ENCODE measurements at places on chromosomes 3 and 15.
A peak's percentile ranks its signal among the peaks of the same experiment; 100 is the strongest.

GRCh38 chr3:45551214-45552010 is 43.1 kb upstream of the LIMD1 start:
- no peaks in the 10 kb centered on the region for H3K36me3 ChIP-seq
- peak overlapping the region; percentile 63 for H3K27ac ChIP-seq
- peaks cover 57% of the 10 kb centered on the region for H3K4me1 ChIP-seq
- peak; percentile 99 for DNase-seq
- 0 out of 2 replicates have a peak overlapping the region, but pooled peaks have one; percentile 23 for H3K4me3 ChIP-seq
- no peaks in the 10 kb centered on the region for H3K27me3 ChIP-seq

GRCh38 chr15:58546635-58547627 is 115.1 kb downstream of the LIPC start:
- peak overlapping the region; percentile 24 for H3K4me3 ChIP-seq
- peak; percentile 98 for DNase-seq
- H3K27me3 ChIP-seq = no peaks in the 10 kb centered on the region
- H3K36me3 ChIP-seq = no peaks in the 10 kb centered on the region

DNA sequence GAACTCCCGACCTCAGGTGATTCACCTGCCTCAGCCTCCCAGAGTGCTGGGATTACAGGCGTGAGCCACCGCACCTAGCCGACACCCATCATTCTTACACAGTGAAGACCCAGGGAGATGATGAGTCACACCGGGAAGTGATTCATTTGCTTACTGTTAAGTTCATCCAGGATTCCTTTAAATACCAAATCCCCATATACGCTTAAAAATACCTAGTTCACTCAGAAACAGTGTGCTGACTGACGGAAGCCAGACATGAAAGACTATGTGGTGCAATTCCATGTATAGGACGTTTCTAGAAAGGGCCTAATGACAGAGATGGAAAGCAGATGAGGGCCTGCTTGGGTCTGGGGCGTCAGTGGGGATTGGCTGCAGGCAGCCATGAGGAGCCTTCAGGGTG is 75.2 kb downstream of the APBA2 start:
- DNase-seq = peak; percentile 13
- H3K36me3 ChIP-seq = no peaks in the 10 kb centered on the region
- H3K4me3 ChIP-seq = no peak overlapping the region
- no peak overlapping the region for H3K27ac ChIP-seq

DNA sequence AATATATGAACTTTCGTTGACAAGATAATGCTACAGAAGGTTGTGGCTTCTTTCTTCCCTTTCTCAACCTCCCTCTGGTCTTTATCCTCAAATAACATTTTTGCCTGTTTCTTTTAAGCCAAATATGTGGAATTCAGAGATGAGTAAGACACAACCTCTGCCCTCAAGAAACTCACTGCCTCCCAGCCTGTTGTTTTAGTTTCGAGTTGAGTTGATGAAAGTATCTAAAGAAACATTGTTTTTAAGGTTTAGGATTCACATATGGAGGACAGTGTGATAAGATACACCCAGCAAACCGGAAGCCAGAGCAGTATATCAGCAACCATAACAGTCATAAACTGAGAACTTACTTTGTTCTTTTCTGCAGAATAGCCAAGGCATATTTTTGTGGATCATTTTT is 218.6 kb downstream of the THSD4 start:
- peaks cover 35% of the 10 kb centered on the region for H3K4me1 ChIP-seq
- no peaks in the 10 kb centered on the region for H3K36me3 ChIP-seq

DNA sequence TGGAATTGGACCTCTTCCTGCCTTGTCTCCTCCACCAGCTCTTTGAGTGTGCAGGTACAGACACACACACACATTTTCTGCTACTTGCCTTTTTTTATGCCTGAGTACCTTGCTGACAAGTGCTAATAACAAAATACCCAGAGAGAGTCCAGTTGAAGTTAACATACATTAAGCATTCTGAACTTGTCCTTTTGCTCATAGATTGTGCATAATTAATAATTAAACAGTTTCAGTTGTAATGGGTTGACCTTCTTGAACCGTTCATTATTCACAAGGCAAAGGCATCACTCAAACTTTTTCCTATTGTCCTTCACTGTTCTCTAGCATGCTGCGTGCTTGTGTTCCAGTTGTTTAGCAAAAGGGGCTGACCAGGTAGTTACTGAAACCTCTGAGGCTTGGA is 59.6 kb upstream of the SKOR1 start:
- peaks cover 8% of the 10 kb centered on the region for H3K4me1 ChIP-seq
- DNase-seq = no peak
- no peaks in the 10 kb centered on the region for H3K27me3 ChIP-seq

GRCh38 chr15:69843900-69844304 is 253.8 kb downstream of the TLE3 start:
- no peaks in the 10 kb centered on the region for H3K4me1 ChIP-seq
- H3K36me3 ChIP-seq = no peaks in the 10 kb centered on the region
- DNase-seq = no peak
- no peak overlapping the region for H3K4me3 ChIP-seq
- peaks cover 17% of the 10 kb centered on the region for H3K27me3 ChIP-seq

DNA sequence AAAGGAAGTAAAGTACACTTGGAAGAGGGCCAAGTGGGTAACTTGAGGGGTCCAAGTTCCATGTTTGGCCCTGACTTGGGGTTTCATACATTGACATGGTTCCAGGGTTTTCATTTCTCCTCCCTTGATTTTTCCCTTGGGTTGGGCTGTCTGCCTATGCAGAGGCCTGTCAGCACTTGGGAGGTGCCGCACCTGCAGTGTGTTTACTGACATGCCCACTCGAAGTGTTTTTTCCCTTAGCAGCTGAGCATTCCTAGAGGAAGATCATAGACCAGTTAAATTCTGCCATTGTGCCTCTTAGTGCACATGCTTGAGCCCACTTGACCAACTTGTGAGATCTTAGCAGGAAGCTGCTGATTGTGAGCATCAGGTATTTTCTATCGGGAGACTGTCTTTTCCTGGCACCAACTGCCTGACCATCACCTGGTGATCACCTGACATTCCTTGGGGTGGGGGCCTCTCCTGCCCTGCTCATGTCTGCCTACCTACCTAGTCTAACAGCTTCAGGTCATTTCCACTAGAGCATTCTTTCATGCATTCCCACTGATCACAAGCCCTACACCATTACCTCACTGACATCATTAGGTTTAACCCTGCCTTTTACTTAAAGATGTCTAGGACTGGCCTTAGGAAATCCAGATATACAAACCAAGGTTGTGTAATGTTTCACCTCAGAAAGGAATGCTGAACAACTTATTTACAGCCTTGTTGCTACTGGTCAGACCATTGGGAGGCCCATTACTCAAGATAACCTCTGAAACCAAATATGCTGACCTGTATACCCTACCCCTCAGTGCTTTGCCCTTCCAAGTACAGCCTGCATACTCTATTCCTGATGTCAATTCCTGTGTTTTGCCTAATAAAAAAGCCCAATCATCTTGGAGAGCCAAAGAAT is 68.3 kb downstream of the CD47 start:
- DNase-seq = no peak
- no peak overlapping the region for H3K27ac ChIP-seq
- no peaks in the 10 kb centered on the region for H3K4me1 ChIP-seq
- H3K4me3 ChIP-seq = no peak overlapping the region
- no peaks in the 10 kb centered on the region for H3K36me3 ChIP-seq

- no peak overlapping the region for H3K4me3 ChIP-seq
- no peaks in the 10 kb centered on the region for H3K4me1 ChIP-seq
- H3K36me3 ChIP-seq = no peaks in the 10 kb centered on the region
- H3K27me3 ChIP-seq = no peaks in the 10 kb centered on the region
- H3K27ac ChIP-seq = no peak overlapping the region
- DNase-seq = no peak
Measured at GRCh38 chr3:131796558-131797198, 238.1 kb downstream of the CPNE4 start.

- no peaks in the 10 kb centered on the region for H3K27me3 ChIP-seq
- H3K4me1 ChIP-seq = no peaks in the 10 kb centered on the region
- no peak for DNase-seq
- H3K36me3 ChIP-seq = no peaks in the 10 kb centered on the region
Measured at GRCh38 chr3:140446734-140447133, 231.1 kb upstream of the TRIM42 start.

GRCh38 chr3:100368441-100368840 is 32.4 kb downstream of the TOMM70 start:
- no peak for DNase-seq
- H3K27me3 ChIP-seq = no peaks in the 10 kb centered on the region
- peaks cover 4% of the 10 kb centered on the region for H3K4me1 ChIP-seq
- H3K4me3 ChIP-seq = no peak overlapping the region

GRCh38 chr3:183664913-183665381 is 29.5 kb downstream of the KLHL24 start:
- peak overlapping the region; percentile 42 for H3K27ac ChIP-seq
- no peaks in the 10 kb centered on the region for H3K27me3 ChIP-seq
- H3K36me3 ChIP-seq = no peaks in the 10 kb centered on the region
- peaks cover 45% of the 10 kb centered on the region for H3K4me1 ChIP-seq

- no peaks in the 10 kb centered on the region for H3K4me1 ChIP-seq
- no peak overlapping the region for H3K4me3 ChIP-seq
Measured at GRCh38 chr15:59410391-59410896, 27.5 kb upstream of the FAM81A start.

GRCh38 chr3:71713041-71713440 is 12.2 kb downstream of the EIF4E3 start:
- no peak for DNase-seq
- peaks cover 2% of the 10 kb centered on the region for H3K4me1 ChIP-seq
- H3K27ac ChIP-seq = no peak overlapping the region
- H3K36me3 ChIP-seq = no peaks in the 10 kb centered on the region
- no peaks in the 10 kb centered on the region for H3K27me3 ChIP-seq

DNA sequence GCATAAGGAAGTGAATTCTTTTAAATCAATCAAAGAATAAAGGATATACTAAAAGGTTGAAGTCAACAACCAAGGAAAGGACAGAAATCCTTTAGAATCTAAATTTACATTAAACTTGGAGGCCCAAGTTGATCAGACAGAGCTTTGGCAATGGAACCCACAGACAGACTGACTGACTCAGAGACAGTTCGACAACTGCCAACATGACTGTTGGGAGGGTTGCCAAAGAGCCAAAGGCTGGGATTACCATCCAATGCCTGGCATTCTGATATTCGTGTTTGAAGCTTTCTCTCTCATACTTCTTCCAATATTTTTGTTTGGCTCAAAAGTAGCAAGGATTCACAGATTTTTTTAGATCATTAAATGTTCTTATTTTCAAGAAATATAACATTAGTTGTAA is 406.1 kb downstream of the PLCL2 start:
- H3K27ac ChIP-seq = no peak overlapping the region
- no peaks in the 10 kb centered on the region for H3K36me3 ChIP-seq

DNA sequence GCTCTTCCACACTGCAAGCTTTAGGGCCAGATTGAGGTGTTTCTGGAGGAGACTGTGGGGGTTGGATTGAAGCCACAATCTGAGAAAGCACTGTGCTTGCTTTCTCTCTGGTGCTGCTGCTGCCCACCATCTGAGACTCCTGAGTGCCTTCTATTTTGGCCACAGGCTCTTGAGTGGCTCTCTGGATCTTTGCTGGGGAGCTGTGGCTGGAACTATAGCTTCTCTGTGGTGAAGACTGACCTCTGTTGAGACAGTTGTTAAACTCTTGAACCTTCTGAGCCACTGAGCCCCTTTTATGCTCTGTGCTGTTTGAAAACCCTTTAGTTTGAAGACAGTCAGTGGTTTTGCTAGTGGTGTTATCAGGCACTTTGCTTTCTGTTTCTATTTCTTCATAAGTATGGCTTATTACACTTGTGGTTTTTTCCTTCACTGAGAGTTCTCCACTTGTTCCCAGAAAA is 108.7 kb upstream of the TSPAN3 start:
- H3K27me3 ChIP-seq = no peaks in the 10 kb centered on the region
- peaks cover 32% of the 10 kb centered on the region for H3K36me3 ChIP-seq
- DNase-seq = no peak
- H3K4me3 ChIP-seq = no peak overlapping the region
- peaks cover 6% of the 10 kb centered on the region for H3K4me1 ChIP-seq

- peaks cover 87% of the 10 kb centered on the region for H3K36me3 ChIP-seq
- H3K4me1 ChIP-seq = peaks cover 55% of the 10 kb centered on the region
- H3K27ac ChIP-seq = peak overlapping the region; percentile 54
- DNase-seq = no peak
- H3K27me3 ChIP-seq = no peaks in the 10 kb centered on the region
Measured at GRCh38 chr3:86968244-86968932, 22.6 kb downstream of the VGLL3 start.

DNA sequence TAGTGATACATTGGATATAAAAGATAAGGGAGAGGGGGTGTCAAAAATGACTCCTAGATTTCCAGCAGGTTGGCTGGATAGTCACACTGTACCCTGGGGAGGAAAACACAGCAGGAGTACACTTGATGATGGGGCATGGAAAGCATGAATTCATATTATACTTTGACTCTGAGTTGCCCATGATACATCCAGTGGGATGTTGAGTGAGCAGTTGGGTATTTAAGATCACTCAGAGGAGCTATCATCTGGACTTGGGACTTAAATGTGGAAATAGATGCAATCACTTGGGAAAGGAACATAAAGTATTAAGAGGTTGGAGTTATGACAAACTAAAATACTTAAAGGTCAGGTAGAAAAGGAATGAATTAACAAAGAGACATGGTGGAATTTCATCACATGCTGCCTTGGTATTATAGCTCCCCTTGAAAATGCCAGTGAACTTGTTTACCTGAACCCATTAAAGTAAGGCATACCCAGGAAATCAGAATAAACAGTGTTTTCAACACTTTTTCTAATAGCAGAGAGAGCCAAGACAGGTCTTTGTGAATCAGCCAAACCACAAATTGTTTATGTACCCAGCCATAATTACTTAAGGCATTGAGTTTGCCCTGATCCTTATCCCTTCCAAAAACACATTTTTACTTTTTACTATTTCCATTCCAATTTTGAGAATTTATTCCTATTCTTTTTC is 49.9 kb upstream of the ABI3BP start:
- no peak overlapping the region for H3K4me3 ChIP-seq
- no peaks in the 10 kb centered on the region for H3K36me3 ChIP-seq
- H3K27ac ChIP-seq = peak overlapping the region; percentile 31
- DNase-seq = peak; percentile 85
- peaks cover 34% of the 10 kb centered on the region for H3K4me1 ChIP-seq
- no peaks in the 10 kb centered on the region for H3K27me3 ChIP-seq

- peaks cover 36% of the 10 kb centered on the region for H3K27me3 ChIP-seq
- DNase-seq = peak; percentile 20
- H3K36me3 ChIP-seq = no peaks in the 10 kb centered on the region
- peak overlapping the region; percentile 72 for H3K4me3 ChIP-seq
- H3K27ac ChIP-seq = no peak overlapping the region
- peaks cover 17% of the 10 kb centered on the region for H3K4me1 ChIP-seq
Measured at GRCh38 chr3:184525337-184526087, 36.1 kb upstream of the EPHB3 start.
